ENCODE measurements at places on chromosomes 6 and 20.

- DNase-seq: no peak
These were observed 111.8 kb upstream of the FRMD1 start for GRCh38 chr6:168190646-168191443.

- DNase-seq: no peak
These were observed 11.1 kb downstream of the UCKL1 start for GRCh38 chr20:63945031-63945658.

DNA sequence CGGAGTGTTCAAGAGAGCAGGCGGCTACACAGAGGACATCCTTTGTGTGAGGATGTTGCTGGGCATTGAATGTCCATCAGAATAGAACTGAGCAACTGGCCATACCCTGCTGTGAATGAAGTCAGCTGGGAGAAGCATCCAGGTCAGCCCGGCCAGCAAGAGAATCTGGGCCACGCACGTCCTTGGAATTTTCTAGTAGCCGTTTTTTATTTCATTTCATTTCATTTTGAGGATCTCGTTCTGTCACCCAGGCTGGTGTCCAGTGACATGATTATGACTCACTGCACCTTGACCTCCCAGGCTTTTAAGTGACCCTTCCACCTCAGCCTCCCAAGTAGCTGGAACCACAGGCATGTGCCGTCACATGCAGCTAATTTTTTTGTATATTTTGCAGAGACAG is 97.9 kb downstream of the SSR1 start:
- no peak for DNase-seq

DNA sequence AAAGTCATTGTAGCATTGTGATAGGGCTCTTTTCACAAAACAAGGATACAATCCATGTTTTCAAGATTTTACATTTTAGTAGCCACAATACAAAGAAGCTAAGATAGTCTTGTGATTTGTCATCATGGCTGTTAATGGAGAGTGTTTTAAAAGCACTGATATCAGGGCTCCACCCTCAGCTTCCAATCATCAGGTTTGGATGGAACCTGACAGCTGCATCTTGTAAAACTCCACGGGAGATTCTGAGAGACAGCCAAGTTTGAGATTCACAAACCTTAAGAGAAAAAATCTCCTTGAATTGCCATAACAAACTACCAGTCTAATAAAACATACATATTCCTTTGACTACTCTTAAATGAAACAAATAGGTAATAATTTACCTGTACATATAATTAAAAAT is 280.2 kb downstream of the ESR1 start:
- DNase-seq: no peak

- DNase-seq: peak; percentile 29
These were observed 568 bp downstream of the CCDC170 start for GRCh38 chr6:151494235-151494935.

DNA sequence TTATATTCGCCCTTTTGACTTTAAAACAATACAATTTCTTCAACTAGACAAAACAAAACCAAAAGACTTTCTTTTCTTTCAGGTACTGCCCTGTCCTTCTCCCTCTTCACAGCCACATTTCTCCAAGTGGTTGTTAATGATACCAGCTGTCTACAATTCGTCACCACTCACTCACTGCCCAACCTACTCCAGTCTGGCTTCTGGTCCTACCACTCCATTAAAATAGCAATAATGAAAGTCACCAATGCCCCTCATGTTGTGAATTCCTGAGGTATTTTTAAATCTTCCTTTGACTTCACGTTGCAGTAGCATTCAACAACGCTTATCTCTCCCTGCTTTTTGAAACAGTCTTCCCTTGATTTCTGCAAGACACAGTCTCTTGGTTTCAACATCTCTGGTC is 11.6 kb upstream of the MAN1A1 start:
- no peak for DNase-seq

- DNase-seq: no peak
These were observed 858 bp downstream of the RWDD1 start for GRCh38 chr6:116572162-116572561.

GRCh38 chr6:5084781-5085647 is at the start of gene PPP1R3G:
PPP1R3G (plus strand) TSS chr6:5085341; CDS start chr6:5085486, 145 bp downstream.
- DNase-seq: peak; percentile 44

GRCh38 chr6:155278319-155279049 is 14.7 kb downstream of the CLDN20 start:
- DNase-seq: no peak

DNA sequence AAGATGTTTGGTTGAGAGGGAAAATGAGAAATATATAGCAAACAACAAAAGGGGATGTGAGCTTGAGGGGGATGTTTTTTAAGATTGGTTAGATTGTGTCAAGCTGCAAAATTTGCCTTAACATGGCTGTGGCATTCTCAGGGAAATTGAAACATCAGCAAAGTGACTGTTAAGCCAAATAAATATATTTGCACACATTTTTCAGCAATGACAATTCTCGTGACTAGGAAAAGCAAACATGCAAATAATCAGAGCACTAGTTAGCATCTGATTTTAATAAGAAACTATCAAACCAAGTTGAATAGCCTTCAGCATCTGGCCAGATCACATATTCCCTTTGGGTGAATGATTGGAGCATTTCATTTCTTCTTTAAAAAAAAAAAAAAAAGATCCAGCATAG is 262.8 kb downstream of the TBC1D7 start:
- DNase-seq: no peak

GRCh38 chr6:97053643-97054411 is 129.3 kb downstream of the KLHL32 start:
- no peak for DNase-seq

DNA sequence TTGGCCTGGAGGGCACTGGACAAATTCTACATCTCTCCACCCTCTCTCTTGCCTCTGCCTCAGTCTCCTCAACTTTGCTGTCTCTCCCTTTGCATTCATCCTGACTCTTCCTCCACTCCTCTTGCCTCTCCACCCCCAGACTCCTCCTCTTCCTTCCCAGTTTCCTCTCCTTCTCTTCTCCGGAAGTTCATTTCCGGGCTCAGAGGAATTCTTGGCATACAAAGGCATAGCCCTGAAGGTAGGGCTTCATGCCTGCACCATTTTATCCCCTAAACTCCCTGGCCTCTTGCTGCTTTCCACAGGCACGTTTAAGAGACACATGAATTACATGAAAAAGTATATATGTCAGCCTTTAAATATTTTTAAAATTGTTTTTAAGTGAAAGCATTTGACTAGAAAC is 10.6 kb downstream of the BFSP1 start:
- no peak for DNase-seq

- no peak for DNase-seq
These were observed 149.9 kb upstream of the BEND6 start for GRCh38 chr6:56804996-56805395.

GRCh38 chr20:31587545-31588389 is 17.3 kb upstream of the ID1 start:
- DNase-seq: no peak

- DNase-seq: no peak
These were observed 261.4 kb upstream of the JARID2 start for GRCh38 chr6:14984519-14984853.

Measured in WTC11 (cell line).